ENCODE measurements at places on chromosomes 6 and 20.

- no peak for DNase-seq
These were observed 232.5 kb downstream of the LAMA2 start for GRCh38 chr6:129115471-129115870.

DNA sequence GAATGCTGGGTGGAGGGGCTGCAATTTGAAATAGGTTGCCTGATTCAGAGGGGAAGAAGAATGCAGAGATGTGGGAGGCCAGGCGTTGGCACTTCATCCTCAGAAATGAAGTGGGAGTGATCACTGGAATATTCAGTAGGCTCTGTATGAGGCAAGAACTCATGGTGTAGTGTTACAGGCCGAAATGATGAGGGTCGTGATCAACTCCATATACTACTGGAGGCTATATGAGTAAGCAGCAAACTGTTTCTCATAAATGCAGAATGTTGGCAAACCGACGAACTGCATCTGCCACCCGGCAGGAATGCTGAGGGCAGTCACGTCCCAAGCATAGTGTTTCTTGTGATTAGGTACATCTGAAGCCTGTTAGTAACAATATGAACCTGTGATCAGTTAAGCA lies 12.7 kb downstream of the KCNS1 start:
- DNase-seq: no peak

- DNase-seq: no peak
These were observed 16.2 kb downstream of the ADGRB3 start for GRCh38 chr6:68651011-68651985.

DNA sequence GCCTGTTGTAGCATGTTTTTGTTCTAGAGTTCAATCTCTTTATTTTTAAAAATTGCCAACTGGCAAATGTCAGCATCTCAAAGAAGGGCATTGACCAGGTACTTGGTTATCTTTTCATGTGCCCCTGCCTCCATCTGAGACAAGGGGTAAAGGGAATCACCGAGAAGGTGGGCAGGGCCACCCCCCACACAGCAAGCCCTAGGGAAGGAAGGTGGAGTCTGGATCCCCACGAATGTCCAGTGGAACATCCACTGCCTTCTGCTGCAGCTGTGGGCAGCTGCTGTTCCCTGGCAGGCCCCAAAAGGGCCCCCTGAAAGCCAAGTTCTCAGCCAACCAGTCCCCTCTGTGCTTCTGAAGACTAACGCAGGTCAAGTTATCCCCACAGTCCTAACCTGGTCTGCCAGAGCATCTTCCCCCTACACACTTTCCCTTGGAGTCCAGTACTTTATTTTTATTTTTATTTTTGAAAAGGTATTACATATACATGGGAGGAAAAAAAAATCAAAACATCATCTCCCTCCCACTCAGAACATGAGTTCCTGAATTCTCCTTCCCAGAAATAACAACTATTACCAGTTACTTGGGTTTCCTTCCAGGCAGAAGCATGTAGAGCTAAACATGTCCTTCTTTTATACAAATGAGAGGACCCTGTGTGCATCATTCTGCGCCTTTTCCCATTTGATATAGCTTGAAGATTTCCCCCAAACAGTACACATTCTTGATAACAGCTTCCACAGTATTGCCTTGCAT lies 253.7 kb downstream of the MAFB start:
- no peak for DNase-seq

DNA sequence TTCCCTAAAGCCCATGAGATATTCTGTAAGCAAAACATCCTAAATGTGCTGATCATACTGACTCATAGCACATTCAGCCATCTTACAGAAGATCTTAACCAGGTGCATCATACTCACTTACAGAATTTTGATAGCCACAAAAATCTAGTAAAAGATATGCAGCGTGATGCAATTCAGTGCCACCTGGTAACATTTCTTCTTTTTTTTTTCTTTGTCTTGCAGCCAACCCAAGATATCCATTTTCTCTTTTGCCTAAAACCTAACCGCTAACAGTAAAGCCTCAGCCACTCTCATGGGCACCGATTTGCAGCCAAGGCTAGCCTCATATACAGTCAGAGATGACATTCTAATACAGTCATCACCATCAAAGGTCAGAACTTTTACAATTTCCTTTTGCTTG lies 293.3 kb downstream of the HACE1 start:
- DNase-seq: no peak

- no peak for DNase-seq
These were observed 40.3 kb upstream of the BLCAP start for GRCh38 chr20:37567671-37568588.

DNA sequence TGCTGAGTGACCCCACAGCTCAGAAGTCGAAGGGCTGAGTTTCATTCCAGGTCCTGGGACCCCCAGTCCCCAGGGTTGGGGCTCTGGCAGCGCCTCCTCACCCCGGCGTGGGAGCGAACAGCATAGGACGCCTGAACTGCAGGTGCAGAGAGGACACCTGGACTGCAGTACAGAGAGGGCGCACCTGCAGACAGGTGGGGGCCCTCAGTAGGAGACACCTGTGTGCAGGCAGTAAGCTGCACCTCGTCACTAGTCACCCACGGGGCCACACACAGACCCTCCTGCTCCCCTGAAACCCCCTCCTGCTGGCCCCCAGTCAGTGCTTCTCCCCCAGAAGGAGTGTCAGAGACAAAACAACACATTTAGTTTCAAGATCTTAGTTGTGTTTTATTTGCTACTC lies 8.6 kb upstream of the NKAIN4 start:
- DNase-seq: no peak

DNA sequence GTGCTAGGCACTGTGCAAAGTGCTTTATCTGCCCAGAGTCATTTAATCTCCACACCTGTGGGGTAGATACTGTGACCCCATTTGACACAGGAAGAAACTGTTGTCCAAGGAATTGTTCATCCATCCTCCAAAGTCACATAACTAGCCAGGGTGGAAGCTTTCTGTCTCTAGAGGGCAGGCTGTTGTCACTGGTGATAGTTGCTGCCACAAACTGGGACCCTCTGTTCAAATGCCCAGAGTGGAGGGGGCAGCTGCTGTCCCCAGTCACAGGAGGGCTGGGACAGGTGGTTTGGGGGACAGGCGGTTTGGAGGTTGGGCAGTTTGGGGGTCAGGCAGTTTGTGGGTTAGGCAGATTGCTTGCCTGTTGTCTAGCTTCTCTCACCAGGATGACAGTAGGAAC lies 16.1 kb upstream of the TMEM242 start:
- DNase-seq: no peak

- DNase-seq: no peak
These were observed 1.6 kb downstream of the ADGRB3 start for GRCh38 chr6:68636666-68637065.

GRCh38 chr6:73309785-73310502 lies 44.1 kb downstream of the DPPA5 start:
- DNase-seq: peak; percentile 78

- no peak for DNase-seq
These were observed 552 bp upstream of the DEF6 start for GRCh38 chr6:35296931-35297600.

GRCh38 chr6:145892026-145892425 lies 72.1 kb downstream of the SHPRH start:
- DNase-seq: no peak

DNA sequence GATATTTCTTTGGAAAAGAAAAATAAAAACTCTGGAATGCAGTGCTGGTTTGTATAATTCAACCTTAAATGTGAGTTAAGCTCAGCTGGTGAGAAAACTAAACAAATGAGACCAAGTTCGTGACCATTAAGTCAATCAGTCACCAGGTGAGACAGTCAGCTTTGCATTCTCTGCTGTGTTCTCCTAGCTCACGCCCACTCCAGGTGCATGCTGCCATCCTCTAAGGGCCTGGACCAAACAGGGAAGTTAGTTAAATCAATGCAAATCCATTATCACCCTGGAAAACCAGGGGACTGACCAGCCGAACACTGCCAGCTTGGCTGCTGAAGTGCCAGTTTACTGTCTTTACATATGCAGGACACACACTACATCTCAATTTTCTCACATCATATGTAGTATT lies 7.2 kb downstream of the TPBG start:
- DNase-seq: no peak

- DNase-seq: no peak
These were observed 41.9 kb upstream of the TAB2 start for GRCh38 chr6:149275621-149276020.

GRCh38 chr20:37480919-37481318 lies 40.1 kb upstream of the NNAT start:
- DNase-seq: no peak

- DNase-seq: no peak
These were observed 104.6 kb downstream of the DTD1 start for GRCh38 chr20:18692447-18692846.

GRCh38 chr6:164415832-164416563 lies 893.4 kb downstream of the C6orf118 start:
- DNase-seq: no peak

GRCh38 chr6:128655978-128656498 lies 135.6 kb upstream of the PTPRK start:
- peak; percentile 9 for DNase-seq

DNA sequence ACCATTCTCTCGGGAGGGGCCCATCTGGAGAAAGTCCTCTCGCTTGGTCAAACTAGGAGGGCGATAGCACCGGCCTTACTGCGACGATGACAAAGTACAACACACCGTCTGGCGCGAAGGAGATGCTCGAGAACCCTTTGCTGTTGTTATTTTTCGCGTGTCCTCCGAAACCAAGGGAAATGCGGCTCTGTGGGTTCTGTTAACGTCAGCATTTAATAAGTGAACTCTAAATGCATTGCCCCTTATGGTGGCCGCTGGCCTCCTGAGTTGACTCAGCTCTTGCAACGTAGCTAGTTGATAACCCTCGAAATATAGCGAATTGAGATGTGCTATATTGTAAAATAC lies 577 bp upstream of the SCAND1 start:
- peak; percentile 36 for DNase-seq

GRCh38 chr6:129643968-129644367 lies 66.0 kb downstream of the ARHGAP18 start:
- DNase-seq: no peak

DNA sequence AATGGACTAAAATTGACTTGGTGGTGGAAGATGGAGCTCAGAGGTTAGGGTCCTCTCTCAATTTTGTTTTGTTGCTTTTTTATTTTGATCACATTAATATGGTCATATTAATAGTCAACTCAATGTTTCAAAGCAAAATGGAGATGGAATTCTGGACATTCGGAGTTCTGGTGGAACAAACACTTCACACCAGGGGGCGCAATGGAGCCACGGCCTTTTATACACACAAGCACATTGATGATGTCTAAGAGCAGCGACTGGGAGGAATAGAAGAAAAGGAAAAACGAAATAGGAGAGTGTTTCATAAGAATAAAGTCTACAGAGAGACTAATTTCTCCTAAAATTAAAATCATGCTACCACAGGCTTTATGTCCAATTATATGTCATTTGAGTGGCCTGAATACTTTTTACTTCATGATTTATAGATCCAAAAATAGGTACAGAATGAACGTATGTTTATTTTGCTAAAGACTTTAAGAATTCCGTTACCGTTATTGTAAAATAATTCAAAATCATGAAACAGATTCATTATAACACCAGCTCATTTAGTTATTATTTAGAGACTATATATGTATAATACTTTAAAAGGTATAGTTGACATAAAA lies 197.6 kb upstream of the SASH1 start:
- DNase-seq: peak; percentile 81

DNA sequence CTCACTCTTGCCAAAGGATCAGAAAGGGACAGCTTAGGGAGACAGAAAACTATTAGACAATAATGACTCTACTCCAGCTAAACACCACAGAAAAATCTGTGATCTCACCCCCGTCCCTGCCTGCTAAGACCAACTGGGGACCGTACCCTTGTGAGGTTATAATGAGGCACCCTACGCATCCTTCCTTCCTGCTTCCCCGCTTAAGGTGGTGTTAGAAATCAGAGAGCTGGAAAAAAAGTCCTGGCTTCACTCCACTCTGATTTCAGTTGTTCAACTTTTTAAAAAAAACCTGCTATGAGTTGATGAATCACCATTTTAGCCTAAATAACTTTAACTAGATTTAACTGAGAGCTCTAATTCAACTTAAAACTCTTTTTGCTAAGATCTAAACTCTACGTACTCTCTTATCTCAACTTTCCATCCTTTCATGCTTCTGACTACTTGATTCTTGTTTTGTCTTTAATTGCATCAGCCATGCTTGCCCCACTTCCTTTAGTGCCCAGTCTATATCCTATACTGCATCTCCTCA lies 35.8 kb upstream of the TMEM14A start:
- DNase-seq: peak; percentile 46

- no peak for DNase-seq
These were observed 651.3 kb upstream of the ARID1B start for GRCh38 chr6:156125844-156126243.

DNA sequence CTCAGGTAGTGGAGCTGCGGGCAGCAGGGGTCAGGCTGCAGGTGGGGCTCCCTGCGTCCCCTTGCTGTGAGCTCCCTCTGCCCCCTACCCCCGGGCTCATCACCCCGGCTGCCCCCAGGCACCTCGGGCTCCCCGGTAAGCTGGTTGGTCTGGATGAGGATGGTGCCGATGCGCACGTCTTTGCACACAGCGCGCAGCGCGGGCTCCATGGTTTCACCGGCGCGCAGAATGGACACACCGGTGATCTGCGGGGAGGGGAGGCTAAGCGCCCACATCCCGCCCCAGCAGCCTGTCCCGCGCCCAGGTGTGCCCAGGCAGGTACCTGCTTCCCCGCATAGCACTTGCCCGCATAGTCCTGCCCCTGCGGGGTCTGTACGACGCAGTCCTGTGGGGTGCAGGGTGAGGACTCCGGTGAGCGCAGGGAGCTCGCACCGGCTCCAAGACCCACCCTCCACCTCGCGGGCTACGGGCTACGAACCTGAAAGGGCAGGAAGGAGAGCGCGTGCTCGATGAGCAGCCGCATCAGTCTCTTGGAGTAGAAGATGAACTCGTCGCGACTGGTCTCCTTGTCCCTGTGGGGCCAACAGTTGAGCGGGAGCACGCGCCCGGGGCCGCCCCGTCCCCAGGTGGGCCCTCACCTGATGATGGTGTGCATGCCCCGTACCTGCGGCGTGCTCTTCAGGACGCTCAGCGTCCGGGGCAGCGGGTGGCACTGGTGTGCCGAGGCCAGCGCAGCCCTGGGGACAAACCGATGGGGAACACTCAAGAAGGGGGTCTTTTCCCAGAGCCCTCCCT lies 15.5 kb downstream of the UCKL1 start:
- no peak for DNase-seq

GRCh38 chr20:46330072-46330763 lies 21.9 kb upstream of the CDH22 start:
- DNase-seq: no peak

DNA sequence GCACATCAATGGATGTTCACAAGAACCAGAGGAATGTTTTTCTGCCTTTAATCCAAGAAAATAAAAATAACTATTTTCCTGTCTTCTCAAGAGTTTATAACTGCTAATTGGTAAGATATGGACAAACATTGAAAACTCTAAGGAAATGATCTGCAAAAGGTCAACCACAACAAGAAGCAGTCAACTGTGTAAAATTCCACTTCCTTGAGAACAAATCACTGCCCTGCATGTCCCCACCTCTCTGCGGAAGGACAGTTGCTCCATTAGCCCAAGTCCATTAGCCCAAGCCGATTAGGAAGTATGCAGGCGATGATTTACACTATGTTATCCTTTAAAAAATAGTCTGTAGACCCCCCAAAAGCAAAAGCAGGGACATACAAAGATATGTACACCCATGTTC lies 27.6 kb downstream of the SLC22A23 start:
- DNase-seq: no peak

- no peak for DNase-seq
These were observed 63.7 kb downstream of the PTPRK start for GRCh38 chr6:128456510-128457230.
